ENCODE measurements at places on chromosomes 5 and 9.

GRCh38 chr5:446066-446882, 3.3 kb downstream of the EXOC3 start:
- no peak for DNase-seq

DNA sequence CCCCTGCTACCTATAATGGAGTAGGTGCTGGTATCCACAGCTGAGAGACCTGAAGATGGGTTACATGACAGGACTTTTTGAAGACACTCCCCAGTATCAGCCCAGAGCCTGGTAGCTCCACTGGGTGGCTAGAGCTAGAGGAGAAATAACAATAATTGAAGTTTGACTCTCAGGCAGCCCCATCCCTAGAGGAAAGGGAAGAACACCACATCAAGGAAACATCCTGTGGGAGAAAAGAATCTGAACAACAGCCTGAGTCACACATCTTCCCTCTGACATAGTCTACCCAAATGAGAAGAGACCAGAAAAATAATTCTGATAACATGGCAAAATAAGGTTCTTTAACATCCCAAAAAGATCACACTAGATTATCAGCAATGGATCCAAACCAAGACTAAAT, 432.1 kb downstream of the CDH18 start:
- no peak for DNase-seq

DNA sequence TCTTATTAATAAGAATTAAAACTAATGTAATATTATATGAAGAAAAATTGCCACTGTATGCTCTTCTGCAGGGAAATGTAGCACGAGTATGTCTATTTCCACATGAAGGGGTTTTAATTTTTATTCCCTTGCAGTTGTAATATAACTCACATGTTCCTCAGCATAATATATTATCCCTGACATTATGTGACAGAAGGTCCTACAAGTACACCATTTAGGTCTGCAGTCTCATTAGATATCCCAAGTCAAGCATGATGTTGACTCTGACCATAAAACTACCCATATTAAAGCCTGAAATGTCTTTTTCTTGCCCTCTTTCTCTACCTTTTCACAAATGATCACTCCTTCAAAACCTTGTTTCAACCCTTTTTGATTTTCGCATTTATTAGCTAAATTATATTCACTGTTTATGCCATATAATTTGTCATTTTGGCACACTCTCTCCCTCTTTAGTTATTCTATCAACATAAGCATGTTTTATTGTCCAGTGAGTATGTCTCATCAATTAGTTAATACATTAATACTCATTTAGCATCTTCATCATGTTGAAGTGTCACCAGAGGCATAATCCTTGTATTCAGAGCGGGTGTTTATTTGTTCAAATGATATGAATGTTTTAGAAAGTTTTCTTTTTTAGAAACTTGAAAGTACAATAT, 532.8 kb downstream of the MAT2B start:
- DNase-seq = no peak

- DNase-seq = no peak
Observed at GRCh38 chr5:131264451-131265099, 722 bp downstream of the CDC42SE2 start.

GRCh38 chr9:122287214-122287720, 22.6 kb downstream of the MRRF start:
- no peak for DNase-seq

DNA sequence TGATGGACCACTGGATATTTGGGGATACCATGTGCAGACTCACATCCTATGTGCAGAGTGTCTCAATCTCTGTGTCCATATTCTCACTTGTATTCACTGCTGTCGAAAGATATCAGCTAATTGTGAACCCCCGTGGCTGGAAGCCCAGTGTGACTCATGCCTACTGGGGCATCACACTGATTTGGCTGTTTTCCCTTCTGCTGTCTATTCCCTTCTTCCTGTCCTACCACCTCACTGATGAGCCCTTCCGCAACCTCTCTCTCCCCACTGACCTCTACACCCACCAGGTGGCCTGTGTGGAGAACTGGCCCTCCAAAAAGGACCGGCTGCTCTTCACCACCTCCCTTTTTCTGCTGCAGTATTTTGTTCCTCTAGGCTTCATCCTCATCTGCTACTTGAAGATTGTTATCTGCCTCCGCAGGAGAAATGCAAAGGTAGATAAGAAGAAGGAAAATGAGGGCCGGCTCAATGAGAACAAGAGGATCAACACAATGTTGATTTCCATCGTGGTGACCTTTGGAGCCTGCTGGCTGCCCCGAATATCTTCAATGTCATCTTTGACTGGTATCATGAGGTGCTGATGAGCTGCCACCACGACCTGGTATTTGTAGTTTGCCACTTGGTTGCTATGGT, 54.5 kb upstream of the HNRNPA0 start:
- no peak for DNase-seq

GRCh38 chr5:17951392-17952169, 317.3 kb downstream of the TAF11L14 start:
- no peak for DNase-seq

GRCh38 chr5:77182367-77182766, 28.1 kb upstream of the PDE8B start:
- DNase-seq = no peak

- no peak for DNase-seq
Observed at GRCh38 chr9:13975611-13976290, 338.2 kb downstream of the NFIB start.

Measured in AG09309 (cell line).